ENCODE measurements at places on chromosomes 6 and 20. TPM values are rescaled to one million over a fixed set of nuclear protein-coding genes. Genes with fewer than 3 reads are reported as not detected.

DNA sequence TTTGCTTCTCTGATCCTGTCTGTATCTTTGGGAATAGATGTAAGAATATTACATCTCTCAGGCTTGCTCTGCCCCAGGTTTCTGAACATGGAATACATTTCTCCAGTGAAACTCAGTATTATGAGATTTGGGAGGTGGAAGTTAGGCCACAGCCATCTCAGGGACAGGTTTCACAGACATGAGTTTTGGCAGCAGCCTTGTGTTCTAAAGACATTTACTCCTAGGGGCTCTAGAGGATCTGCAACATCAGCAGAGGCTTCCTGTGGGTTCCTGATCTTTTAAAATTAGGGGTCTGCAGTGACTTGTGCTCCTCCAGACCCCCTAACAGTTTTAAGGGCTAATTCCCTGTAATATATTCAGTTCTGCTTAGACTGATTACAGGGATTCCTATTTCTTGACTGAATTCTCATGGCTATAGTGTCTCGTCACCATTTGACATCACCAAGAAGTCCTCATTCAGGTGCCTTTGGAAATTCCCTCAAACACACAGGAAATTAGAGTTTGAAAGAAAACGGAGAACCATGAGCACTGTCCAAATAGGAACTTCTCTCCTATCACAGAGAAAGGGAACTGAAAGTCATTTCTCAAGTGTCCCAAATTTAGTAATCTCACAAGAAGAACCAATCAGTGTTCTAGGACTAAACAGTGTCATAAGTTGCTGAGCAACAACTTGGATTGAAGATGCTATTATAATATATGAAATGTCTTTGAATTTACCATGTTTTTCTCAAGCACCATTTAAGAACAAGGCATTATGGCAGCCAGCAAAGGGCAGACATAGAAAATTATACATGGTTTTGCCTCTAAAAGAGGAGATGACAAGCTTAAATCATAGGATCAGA lies 2.5 kb upstream of the HLA-DRA start:
- DNase-seq, result no peak

- DNase-seq, result no peak
Observed at GRCh38 chr20:52540509-52540908, 348.9 kb upstream of the ZFP64 start.

GRCh38 chr20:62902926-62903615 lies 23.2 kb downstream of the DIDO1 start:
- DNase-seq, result no peak

DNA sequence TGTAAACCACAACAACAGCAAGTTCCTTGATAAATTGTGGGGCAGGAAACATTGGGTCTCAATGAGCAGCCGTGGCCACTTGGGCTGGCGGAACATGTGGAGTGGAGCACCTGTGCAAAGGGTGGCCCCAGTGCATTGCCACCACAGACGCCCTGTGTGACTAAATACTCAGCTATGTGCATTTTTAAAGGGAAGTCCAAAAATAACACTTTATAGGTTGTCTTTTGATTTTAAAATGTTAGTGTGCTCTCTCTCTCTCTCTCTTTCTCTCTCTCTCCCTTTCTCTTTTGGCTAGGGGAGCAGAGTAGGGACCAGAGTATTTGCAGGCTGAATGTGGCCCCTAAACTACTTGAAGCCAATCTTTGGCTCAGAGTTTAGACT lies 236.3 kb downstream of the BCAS1 start:
- DNase-seq, result no peak

- no peak for DNase-seq
Observed at GRCh38 chr20:32819992-32820697, 391 bp downstream of the MAPRE1 start.

- DNase-seq, result no peak
Observed at GRCh38 chr6:45423824-45424450, 46.2 kb upstream of the SUPT3H start.

Gene OR12D3
- not detected for polyA plus RNA-seq
